Myocyte (in vitro differentiated cells): ENCODE measurements at places on chromosomes 7 and 10. TPM values are rescaled to one million over a fixed set of nuclear protein-coding genes. Genes with fewer than 3 reads are reported as not detected.

CALHM1 gene
- total RNA-seq = 0.31 TPM in 1 of 2 replicates, not detected in the other

TMEM229A gene
- not detected in 2 replicates for total RNA-seq

HTR5A gene
- not detected in 2 replicates for total RNA-seq

- no peak for DNase-seq
These were observed 407.0 kb downstream of the SORCS1 start for GRCh38 chr10:106757521-106757920.

DNA sequence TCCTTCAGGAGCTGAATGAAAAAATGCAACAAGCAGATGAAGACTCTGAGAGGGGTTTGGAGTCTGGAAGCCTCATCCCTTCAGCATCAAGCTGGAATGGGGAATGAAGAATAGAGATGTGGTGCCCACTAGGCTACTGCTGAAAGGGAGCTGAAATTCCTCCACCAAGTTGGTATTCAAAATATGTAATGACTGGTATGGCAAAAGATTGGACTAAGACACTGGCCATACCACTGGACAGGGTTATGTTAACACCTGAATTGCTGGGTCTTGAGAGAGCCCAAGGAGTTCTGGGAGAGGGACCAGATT, 5.4 kb downstream of the IFIT2 start:
- DNase-seq = no peak
